HTR-8/SVneo (cell line): ENCODE measurements at places on chromosomes 12 and 14.

DNA sequence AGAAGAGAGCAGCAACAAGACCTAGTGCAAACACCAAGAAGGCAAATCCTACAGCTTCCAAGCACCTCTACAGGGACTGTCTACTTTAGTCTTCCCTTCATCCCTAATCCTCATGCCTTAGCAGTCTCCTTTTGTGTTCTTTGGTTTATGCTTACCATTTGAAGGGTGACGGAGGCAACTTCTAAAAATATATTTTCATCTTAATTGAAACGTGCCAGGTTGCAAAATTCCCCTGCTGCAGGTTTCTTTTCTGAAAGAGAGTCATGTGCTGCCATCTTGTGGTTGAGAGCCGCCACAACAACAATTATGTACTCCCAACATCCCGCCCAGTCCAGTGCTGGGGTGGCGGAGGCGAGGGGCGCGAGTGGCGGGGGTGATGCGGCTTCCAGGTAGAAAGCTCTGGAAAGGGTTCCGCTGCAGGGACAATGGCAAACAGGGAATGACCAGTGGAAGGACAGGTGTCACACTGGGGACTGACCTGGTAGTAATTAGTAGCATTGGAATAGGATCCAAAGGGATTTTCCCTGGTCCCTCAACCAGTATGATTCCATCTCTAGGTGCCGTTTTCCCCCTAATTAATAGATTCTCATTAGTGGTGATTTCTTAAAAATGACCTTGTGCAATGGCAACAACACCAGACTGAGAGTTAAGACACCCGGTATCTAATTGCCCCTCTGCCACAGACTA, 80.3 kb upstream of the GNG2 start:
- peak; percentile 69 for DNase-seq

GRCh38 chr14:77140359-77141213, 1.0 kb downstream of the ZDHHC22 start:
- DNase-seq: no peak

GRCh38 chr14:70530417-70530816, 4.4 kb downstream of the ADAM20 start:
- DNase-seq: no peak

GRCh38 chr12:79549531-79550271, 141.1 kb downstream of the PAWR start:
- no peak for DNase-seq

DNA sequence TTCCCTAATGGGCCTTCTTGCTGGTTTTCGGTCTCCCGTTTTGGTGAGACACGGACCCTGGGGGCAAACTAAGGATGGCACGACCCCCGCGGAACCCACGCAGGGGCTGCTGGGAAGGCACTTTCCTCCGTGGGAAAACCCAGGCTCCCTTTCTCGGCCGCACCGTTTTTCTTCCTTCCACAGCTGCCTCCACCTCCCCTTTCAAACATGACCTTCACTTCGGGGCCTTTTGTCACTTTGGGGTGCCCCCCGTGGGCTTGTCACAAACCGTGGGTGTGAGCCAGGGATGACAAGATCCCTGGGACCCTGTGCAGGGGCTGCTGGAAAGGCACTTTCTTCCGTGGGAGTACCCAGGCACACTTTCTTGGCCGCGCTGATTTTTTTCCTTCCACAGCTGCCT, 268.7 kb downstream of the ALG10 start:
- no peak for DNase-seq

DNA sequence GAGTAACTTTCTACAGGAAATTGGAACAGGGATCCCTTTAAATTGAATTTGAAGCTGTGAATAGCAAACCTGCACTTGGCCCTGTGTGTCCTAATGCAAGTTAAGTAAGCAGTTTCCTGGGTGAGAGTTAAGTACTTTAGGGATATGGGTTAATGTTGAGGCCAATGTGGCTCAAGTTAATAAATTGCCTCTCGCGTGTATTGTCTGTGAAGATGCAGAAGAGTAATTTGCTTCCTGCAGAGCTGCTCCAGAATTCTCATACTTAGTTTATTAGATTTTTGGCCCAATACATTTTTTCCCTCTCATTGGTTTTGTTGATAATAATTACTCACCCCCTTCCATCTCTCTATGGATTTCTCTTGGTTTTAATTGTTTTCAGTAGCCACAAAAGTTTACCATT, 86.5 kb downstream of the SLC25A47 start:
- no peak for DNase-seq

- no peak for DNase-seq
Observed at GRCh38 chr12:68138480-68138879, 21.1 kb downstream of the IFNG start.

GRCh38 chr12:5581019-5581418, 149.1 kb downstream of the NTF3 start:
- no peak for DNase-seq

DNA sequence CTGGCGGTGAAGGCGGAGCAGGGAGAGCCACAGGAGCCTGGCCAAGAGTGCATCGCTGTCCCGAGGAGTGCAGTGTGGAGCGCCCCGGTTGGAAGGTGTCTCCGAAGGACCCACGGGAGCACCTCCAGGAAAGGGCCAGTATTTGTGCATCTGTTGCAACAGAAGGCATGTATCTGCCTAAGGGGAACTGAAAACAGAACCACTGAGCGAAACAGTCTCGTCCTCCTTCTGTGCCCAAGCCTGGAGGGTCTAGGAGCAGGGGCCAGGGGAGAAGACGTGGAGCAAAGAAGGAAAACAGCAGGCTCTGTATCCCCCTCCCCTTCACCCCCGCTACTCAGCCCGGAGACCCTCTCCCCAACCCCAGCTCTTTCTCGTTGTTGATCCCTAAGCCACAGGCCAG, 5.3 kb upstream of the LRRC10 start:
- no peak for DNase-seq

- no peak for DNase-seq
Observed at GRCh38 chr12:114875313-114875712, 191.3 kb upstream of the TBX3 start.

DNA sequence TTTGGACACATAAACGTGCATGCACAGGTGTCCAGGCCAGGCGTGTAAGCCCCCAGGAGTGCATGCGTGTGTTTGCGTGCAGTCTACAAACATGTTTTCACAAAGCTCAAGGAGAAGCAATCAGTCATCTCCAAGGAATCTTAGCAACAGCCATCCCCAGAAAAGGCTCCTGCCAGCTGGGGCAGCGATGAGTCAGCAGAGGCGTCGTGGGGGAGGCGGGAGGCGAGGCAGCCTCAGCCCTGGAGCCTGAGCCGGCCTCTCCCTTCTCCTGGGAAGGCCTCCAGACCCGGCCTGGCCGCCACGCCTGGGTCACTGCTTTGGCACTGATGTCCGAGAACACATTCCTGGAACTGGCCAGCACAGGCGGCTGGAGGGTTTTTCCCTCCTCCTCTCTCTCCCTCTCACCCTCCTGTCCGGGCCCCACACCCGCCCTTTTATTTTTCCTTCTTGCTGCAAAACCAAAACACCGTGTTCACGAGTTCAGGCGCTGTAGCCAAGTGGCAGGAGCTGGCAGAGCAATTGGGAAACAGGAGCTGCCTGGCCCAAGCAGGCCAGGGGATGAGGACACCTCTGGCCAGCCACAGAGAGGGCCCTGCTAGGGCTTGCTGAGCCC, 92.7 kb downstream of the LRRC74A start:
- peak; percentile 99 for DNase-seq

DNA sequence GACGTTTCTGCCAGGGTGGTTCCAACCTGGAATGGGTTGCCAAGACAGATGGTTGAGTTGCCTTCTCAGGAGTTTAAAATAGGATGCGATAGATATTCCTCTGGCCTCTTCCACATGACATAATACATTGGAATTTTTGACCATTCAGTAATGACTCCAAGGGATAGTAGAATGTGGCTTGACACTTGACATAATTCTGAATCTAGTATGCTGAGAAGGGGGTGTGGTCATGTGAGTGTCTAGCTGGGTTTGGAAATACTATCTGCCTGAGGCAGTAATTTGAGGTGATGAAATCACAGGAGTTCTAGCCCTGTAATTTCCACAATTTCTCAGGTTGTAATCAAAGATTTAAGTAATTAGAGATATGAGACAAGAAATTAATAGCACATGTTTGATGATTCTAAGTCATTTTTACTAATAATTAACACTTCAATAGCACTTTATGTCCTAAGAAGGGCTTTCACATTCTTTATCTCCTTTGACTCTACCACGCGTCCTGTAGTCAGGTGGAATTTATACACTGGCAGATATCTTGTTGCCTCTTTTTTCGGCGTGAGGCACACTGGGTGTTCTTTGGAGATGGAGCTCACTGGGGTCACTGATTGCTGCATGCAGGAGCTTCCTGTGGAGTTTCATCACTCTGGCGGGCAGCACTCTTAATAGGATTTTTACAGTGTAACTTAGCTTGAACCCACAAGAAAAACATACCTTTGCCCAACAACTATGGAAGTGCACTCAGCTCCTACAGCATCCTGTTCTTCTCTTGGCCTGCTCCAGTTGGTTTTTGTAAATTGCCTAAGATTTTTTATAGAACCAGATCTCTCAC, 3.2 kb upstream of the AMIGO2 start:
- peak; percentile 76 for DNase-seq

GRCh38 chr12:2974560-2974971, 15.4 kb downstream of the TEAD4 start:
- DNase-seq: no peak

GRCh38 chr14:54333511-54333910, 63.3 kb upstream of the CDKN3 start:
- no peak for DNase-seq

GRCh38 chr12:115700081-115700480, 577.4 kb downstream of the MED13L start:
- no peak for DNase-seq

DNA sequence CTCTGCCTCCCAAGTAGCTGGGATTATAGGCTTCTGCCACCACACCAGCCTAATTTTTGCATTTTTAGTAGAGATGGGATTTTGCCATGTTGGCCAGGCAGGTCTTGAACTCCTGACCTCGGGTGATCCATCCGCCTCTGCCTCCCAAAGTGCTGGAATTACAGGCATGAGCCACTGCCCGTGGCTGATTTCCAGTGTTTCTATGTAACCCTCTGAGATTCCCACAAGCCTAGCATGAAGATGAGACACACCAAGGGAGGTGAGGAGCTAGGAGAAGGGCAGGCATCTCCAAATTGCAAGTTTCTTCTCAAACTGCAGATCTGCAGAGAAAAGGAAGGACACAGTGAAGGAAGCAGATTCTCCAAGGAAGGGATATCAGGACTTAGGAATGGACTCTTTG, 125.0 kb downstream of the CACNA1C start:
- DNase-seq: no peak

DNA sequence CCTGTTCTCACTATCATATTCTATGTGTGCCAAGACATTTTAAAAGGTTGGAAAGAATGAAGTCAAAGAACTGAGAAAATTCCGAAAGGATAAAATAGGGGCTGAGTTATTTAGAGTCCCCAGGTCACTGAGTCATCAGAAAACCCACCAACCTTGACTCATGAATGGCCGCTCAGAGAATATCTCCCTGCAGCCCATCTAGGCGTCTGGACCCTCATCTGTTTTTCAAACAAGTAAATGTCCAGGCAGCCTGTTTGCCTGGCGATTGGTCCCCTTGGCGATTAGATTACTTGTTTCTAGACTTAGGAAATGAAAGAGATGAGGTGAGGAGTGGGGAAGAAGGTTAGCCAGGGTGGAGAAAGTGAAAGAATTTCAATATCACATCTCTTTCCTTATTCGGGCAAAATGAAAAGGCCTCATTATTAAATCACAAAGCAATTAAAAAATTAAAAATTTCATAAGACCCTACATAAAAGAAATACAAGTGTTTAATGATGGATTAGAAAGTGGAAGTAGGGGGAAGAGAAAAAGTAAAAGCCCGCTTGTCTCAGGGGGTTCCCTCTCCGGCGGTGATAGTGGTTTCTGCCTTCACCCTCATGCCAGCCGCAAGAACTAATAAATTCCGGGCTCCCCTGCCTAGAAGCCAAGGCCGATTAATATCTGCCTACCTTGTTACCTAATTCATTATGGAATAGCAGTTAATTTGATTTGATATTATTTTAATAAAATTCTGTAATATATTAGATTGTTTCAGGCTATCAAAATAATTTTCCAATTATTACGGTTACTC, 415.9 kb downstream of the BCL11B start:
- no peak for DNase-seq

DNA sequence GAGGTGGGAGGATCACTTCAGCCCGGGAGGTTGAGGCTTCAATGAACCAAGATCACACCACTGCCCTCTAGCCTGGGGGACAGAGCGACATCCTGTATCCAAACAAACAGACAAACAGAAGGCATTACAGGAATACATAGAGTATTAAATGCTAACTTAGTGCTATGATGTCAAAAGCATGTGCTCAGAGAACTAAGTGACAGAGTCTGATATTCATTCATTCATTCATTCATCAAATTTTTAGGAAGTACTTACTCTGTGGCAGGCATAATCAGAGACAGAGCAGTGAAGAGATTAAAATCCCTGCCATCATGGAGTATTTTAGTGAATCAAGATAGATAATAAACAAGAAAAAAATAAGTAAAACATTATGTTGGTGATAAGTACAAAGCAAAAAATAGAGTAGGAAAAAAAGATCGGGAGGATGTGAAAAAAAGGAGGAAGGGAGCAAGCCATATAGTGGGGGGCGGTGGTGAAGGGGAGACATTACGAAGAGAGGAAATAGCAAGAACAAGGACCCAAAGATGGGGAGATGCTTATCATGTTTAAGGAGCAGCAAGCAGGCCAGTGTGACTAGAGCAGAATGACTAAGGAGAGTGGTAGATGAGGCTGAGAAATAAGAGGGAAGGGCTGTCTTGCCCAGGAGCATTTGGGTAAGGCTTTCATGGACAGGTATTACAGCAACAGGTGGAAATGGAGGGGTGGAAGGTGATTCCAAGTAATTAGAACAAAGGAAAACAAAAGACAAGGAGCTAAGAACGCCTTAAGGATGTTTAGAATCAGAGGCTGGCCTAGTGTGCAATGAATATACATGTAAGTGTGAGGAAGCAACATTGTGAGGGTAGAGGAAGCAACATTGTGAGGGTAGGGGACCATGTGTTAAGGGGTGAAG, 2.8 kb downstream of the MAP4K5 start:
- no peak for DNase-seq
